ENCODE measurements at places on chromosomes 6 and 20.

DNA sequence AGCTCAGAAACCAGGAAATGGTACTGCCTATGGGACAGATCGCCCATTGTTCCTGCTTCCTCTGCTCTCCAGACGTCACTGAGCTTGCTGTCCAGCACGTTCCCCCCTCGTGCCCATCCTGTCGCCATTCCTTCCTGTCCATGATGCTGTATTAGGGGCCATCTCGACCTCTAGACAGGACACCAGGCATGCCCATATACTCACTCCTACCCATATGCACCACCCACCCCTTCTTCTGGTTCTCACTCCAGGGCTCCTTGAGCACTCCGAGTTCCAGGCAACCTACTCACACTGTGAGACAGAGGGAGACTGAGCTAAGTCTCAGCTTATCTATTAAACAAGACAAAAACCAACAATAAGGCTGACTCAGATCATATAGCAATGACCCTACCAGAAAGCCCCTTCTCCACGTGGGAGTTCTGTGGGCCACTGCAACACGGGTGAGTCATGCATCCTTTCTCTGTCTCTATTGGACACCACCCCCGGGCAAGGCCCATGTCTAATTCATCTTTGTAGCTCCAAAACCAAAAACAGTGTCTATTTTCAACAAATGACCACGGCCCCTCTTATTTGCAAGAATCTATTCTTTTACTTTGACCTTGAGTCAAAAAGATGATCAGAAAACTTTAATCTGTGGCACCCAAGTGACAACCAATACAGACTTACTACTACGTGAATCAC is 65.7 kb downstream of the PSMG4 start:
- DNase-seq = peak; percentile 93

- DNase-seq = no peak
Measured at GRCh38 chr6:157951828-157952227, 29.8 kb upstream of the SYNJ2 start.

- no peak for DNase-seq
Measured at GRCh38 chr6:3326184-3326971, 67.6 kb downstream of the PSMG4 start.

GRCh38 chr6:71209626-71210025 is 79.0 kb upstream of the OGFRL1 start:
- no peak for DNase-seq

DNA sequence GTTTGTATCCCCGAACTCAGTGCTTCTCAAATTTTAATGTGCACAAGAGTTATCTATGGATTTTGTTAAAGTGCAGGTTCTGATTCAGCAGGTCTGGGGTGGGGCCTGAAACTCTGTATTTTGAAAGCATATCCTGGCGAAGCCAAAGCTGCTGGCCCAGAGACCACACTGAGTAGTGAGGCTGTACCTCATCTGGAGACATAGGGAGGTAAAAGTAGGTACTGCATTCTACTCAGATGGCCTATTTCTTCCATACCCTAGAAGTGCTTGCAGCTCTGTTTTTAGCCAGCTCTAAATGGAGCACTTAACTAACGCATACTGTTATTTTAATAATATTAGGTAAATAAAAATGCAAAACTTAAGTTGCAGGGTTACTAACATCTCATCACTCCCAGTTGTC is 241.6 kb upstream of the PRND start:
- DNase-seq = no peak

GRCh38 chr6:12064131-12064530 is 52.0 kb downstream of the HIVEP1 start:
- DNase-seq = no peak

GRCh38 chr20:50111120-50111828 is 1.7 kb downstream of the UBE2V1 start:
- peak; percentile 78 for DNase-seq

GRCh38 chr6:40359808-40360207 is 227.4 kb downstream of the LRFN2 start:
- no peak for DNase-seq

DNA sequence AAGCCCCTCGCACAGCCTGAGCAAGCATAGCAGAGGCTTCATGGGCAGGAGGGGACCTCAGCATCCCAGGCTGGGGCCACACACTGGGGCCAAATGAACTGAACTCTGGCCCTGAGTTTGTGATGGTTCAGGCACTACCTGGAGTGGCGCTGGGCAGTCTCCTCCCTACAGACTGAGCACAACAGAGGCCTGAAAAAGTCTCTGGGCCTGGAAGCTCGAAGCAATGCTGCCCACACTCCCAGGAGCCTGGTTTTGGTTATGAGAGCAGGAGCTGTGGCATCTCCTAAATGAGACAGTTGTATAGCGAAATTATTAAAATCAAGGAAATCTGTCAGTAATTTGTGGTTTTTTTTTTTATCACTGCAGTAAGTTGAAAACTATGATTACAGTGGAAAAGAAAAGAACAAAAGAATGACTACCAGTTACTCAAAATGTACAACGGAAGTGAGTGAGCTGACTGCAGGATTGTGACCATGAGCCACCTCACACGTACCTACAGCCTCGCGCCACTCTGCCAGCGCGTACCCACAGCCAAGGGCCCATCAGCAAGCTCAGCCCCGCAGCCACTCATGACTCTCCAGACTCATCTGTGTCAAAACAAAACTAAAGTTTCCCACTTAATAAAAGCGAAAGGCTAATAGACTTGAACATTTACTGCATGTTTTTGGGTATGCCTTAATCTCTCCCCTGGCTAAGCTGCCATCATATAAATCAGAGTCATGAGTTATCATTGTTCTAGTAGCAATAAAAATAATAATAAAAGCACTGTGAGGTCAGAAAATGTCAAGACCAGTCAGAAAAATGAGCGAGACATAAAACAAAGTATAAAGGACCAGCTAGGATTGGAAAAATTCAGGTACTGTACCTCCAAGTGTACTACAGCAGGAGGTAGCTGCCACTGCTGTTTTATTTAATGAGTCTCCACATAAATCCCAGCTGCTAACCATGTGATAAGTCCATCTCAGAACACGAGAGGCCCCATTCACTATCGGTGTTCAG is 177.0 kb downstream of the FOXC1 start:
- DNase-seq = no peak

GRCh38 chr6:21393441-21394165 is 199.9 kb upstream of the SOX4 start:
- no peak for DNase-seq

DNA sequence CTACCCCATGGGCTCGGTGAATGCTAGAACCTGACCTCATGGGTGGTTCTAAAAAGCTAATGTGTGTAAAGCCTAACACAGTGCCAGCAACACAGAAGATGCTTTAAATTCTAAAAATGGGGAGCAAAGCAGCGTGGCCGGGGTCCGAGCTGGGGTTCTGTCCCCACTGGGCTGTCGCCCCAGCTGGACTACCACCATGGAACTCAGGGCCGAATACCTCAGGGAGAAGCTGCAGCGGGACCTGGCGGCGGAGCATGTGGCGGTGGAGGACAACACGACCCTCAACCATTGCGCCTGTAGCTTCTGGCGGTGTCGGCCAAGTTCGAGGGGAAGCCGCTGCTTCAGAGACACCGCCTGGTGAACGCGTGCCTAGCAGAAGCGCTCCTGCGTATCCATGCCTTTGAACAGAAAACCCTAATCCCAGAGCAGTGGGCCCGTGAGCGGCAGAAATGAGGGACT is 8.4 kb downstream of the SOX4 start:
- DNase-seq = no peak

GRCh38 chr6:169950558-169950957 is 199.1 kb downstream of the ERMARD start:
- peak; percentile 7 for DNase-seq
